Effector CD4-positive, alpha-beta T cell (primary cell): ENCODE measurements at places on chromosomes 12 and 14.

DNA sequence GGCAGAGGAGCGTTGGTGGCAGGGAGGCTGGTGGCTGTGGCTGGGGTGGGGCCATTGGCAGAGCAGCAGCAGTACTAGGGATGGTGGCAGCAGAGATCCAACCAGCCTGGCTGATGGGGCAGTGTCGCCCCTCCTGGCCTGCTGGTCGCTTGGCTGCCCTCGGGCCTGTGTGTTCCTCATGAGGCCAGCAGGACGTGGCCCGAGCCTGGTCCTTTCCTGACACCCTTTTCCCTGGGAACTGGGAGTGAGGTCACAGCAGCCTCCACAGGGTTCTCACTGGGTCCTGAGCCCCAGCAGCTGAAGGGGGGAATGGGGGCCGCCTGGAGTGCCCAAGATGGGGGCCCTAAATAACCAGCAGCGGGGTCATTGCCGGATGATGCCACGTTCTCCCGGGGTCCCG is 46.1 kb downstream of the KIF26A start:
- no peak for DNase-seq

DNA sequence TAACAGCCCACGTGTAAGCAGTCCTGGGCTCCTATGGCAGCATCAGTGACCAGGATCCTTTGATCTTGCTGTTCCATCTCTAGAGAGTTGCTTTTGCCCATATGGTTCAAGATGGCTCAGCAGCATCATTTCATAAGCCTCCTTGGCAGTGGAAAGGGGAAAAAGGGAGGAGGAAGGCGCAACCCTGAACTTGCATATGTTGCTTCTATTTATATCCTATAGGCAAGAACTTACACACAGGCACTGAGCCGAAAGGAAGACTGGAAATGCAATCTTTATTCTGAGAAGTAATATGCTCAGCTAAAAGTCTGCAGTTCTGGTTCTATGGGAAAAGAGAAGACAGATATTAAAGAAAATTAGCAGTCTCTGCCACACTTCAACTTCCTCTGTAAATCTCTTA is 167.7 kb upstream of the PLXNC1 start:
- no peak for DNase-seq

DNA sequence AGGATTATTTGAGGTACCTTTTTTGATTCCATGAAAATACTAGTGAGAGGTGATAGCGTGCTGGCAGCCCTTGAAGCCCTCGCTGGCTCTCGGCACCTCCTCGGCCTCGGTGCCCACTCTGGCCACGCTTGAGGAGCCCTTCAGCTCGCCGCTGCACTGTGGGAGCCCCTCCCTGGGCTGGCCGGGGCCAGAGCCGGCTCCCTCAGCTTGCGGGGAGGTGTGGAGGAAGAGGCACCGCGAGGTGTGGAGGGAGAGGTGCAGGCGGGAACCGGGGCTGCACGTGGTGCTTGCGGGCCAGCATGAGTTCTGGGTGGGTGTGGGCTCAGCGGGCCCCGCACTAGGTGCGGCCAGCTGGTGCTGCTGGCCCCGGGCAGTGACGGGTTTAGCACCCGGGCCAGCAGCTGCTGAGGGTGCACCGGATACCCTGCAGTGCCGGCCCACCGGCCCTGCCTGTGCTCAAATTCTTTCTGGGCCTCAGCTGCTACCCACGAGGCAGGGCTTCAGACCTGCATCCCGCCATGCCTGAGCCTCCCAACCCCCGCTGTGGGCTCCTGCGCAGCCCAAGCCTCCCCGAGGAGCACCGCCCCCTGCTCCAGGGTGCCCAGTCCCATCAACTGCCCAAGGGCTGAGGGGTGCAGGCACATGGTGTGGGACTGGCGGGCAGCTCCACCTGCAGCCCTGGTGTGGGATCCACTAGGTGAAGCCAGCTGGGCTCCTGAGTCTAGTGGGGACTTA is 7.4 kb downstream of the MOK start:
- DNase-seq: no peak

DNA sequence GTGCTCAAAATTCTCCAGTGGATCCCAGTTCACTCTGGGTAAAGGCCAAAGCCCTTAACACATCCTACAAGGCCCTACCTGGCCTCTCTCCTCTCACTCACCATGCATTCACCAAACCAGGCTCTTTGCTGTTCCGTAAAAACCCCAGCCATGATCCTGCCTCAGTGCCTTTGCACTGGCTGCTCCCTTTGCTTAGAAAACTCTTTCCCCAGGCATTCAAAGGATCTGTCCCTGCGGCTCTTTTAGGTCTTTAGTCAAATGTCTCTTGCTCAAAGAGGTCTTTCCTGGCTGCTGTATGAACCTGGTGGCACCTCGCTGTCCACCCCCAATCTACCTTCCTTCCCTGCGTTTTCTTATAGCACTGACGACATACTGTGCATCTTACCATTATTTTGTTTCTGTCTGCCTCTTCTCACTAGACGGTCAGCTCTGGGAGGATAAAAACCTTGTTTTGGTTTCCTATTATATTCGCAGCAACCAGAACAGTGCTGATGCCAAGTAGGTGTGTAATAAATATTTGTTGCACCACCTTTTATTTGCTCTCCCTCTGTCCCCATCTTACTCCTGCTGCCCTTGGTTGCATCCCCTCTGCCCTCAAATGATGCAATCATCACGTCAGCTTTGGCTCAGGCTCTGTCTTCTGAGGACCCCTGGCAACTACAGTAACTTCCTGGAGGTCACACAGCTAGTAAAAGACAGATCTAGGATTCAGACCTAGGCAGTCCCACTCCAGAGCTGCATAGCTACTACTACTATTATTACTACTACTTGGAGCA is 23.8 kb upstream of the DICER1 start:
- DNase-seq: no peak

- no peak for DNase-seq
These were observed 106.5 kb upstream of the PRKD1 start for GRCh38 chr14:30034152-30034551.

GRCh38 chr12:93415723-93416464 is 25.9 kb downstream of the UBE2N start:
- DNase-seq: no peak

GRCh38 chr12:125017801-125018200 is 24.4 kb downstream of the BRI3BP start:
- DNase-seq: no peak

DNA sequence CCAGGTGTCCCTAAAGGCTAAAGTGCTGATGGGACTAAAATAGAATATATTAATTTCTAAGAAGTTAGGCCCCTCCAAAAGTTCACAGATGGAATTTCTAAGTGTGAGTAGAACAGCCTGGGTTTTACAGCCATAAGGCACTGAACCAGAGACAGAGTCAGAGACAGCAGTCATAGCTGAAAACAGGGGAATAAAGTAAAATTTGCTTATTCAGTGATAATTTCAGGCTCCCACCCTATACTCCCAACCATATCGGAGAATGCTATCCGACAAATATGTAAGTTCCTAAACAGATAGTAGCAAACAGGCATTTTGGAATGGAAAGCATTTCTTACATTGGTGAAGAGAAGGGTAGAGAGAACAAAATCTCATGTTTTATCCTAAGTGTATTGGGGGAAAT is 45.3 kb downstream of the NAA25 start:
- DNase-seq: no peak
